Right cardiac atrium (tissue), 5 donors: ENCODE measurements at places on chromosomes 12 and 14.

DNA sequence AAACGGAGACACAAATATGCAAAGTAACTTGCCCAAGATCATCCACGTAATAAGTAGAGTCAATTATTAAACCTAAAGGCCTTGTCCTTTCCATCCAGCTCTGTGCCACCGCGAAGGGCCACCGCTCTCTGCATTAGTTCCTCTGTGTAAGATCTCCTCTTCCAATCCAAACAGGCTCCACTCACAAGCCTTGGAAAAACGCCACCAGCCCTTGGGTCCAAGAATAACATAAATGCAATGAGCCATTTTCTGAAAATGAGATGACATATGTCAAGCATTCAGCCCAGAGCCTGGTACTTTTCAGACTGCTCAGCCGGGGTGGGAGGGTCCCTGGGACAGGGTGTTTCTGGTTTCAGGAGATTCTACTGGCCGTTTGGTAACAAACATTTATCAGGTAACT is 30.0 kb downstream of the DGLUCY start:
- DNase-seq = peak; percentile 82

GRCh38 chr14:88421286-88421685 is 35.8 kb downstream of the SPATA7 start:
- DNase-seq = no peak

DNA sequence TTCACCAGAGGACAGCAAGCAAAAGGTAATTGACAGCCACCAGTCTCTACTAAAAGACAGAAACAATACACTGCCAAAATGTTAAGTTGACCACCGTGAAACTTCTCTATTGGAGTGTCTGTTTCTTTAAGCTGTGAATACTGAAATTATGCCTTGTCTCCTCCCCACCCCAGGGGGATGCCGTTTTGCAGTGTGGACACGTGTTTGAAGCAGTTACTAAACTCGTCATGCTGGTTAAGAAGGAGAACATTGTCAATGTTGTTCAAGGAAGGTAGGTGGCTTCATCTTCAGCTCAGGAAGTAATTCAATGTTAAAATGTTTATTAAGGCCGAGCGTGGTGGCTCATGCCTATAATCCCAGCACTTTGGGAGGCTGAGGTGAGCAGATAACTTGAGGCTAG is 32.8 kb downstream of the KCTD10 start:
- DNase-seq = no peak

DNA sequence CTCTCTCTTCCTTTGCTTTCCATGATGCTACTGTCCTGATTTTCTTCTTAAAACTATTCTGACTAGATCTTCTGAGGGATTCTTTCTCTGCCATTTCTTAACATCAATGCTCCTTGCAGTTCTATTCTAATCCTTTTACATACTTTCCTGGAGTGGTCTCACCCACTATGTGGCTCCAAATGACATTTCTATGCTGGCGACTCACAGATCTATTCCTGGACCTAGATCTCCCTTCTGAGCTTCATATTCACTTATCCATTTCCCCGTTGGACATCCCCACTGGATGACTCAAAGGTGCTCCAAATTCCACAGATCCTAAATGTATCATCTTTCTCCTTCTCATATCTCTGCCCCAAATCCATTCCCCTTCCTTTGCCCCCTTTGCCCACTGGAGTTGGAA is 4.1 kb downstream of the TEP1 start:
- no peak for DNase-seq

DNA sequence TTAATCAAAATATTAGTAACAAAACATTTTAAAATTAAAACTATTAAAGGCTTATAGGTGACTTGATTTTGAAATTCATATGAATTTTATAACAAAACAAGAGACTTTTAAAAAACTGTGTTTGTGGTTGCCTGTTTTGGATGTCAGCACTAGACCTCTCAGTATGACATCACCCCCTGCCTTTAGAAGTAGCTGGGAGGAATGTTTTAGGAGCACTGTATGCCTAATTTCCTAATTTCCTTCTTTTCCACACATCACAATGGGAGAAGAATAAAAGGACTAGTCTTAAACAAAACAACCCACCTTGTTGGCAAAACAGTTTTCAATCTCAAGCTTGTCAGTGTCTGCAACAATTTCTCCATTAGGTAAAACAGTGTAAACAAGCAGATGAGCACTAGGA is 48.1 kb upstream of the PZP start:
- DNase-seq = no peak

- DNase-seq = no peak
Measured at GRCh38 chr14:99356031-99356608, 84.1 kb upstream of the BCL11B start.

GRCh38 chr12:96094201-96094600 is 58.8 kb upstream of the LTA4H start:
- DNase-seq = no peak

DNA sequence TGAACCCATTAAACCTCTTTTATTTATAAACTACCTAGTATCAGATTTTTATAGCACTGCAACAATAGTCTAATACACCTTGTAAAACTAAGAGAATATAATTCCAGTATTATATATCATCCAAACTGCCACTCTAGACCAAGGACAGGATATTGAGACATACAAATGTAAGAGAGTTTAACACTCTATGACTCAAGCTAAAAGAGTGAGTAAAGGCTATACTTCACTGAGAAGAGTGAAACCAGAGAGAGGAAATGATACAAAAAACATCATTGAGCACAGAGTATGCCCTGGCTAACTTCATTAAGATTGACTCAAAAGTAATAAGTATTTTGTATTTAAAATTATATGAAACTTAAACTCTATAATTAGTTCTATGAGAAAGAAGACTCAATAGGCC is 1951.9 kb upstream of the SEL1L start:
- DNase-seq = no peak

DNA sequence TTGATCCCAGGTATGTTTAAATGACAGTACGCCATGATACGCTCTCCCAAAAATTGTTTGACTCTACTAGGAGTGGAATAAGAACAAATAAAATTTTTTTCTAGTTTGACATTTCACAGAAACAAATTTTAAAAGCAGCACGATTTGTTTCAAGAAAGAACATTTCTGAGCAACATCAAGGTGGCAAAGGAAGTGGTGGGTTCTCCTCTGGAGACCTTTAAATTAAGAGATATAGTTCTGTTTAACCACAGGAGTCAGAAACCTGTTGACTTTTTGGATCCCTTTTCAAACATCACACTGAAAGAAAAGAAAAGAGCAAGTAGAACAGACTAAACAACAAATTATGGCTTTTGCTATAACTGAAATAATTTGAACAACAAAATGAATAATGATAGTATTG is 2.5 kb upstream of the SLC6A13 start:
- DNase-seq = no peak

- peak; percentile 53 for DNase-seq
Measured at GRCh38 chr12:117063162-117063911, 35.9 kb downstream of the TESC start.
